HepG2 (cell line): ENCODE measurements at places on chromosomes 5 and 9.

- DNase-seq: no peak
Measured at GRCh38 chr5:20832204-20833080, 844.4 kb upstream of the CDH18 start.

DNA sequence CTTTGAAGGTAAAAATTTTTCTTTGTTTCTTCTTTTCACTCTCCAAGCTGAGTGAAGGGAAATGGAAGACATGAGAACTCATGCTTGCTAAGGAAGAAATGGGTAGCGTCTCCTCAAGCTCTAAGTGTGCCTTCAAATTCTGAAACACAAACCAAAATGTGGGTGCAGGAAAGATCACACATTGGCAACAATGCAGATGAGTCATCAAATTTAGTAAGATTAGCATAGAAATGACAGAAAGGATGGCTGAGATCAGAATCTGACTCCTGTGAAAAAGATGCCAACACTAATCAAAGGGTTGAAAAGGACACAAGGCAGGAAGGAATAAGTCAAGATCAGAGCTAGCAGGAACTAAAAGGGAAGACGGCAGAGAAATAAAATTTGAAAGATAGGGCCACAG lies 61.1 kb upstream of the ZNF462 start:
- no peak for DNase-seq

DNA sequence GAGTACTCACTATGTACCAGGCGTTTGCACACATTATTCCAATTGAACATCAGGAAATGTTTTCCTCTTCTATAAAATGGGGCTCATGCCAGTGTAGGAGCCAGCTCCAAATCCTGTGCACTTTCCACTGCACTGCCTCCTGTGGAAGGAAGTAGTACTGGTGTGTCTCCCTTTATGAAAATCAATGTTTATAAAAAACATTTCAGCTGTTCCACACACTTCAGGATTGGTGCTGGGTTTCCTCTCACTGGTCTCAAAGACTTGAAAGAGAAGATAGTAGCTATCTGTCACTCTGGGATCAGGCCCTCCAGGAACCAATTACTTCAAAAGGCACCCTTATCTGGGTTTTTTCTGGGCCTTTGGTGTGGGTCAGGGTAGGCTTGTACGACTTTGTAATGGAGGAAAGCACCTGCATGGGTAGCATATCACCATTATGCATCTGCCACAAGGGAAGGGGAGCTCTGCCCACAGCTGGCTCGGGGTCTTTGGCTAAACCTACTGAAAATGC lies 32.5 kb downstream of the RAB14 start:
- DNase-seq: peak; percentile 5

GRCh38 chr5:65391591-65391990 lies 90.1 kb downstream of the ADAMTS6 start:
- DNase-seq: no peak

- no peak for DNase-seq
Measured at GRCh38 chr5:80941496-80941895, 18.7 kb upstream of the RASGRF2 start.

DNA sequence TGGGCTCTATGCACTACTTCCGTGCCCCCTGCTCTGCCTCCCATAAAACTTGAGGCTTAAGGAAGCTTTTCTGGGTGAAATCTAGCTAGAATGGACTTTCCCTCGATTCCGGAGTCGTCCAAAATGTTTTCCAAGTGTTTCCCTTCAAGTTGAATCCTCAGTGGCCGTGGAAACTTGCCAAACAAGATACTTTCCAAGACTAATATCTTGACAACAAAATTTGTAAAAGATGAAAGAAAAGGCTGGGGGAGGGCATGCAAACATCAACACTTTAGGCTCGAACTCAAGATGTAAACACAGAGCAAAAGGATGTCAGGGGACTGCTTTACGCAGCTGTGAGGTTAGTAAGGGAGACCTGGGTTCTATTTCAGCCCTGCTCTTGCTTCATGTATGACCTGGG lies 482.8 kb upstream of the KLF4 start:
- DNase-seq: no peak

- no peak for DNase-seq
Measured at GRCh38 chr5:168411871-168412270, 74.4 kb upstream of the RARS1 start.

- no peak for DNase-seq
Measured at GRCh38 chr5:53069626-53070025, 39.9 kb downstream of the MOCS2 start.

DNA sequence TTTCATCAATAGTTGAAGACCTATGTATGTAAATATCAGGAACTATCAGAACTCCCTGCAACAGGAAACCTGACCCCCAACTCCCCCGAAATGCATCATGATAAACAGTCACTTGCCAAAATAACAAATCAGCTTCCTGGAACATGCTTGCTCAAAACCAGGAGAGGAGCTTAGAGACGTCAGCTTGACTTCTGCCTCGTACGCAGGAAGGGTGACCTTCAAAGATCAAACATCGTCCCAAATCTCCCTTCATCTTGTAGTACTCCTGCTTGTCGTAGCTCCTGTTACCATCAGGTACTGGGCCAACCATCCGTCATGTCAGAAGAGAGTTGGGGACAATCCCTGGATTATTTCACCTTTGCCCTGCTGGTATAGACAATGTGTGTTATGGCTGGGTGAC lies 396.1 kb downstream of the GADD45G start:
- no peak for DNase-seq

- no peak for DNase-seq
Measured at GRCh38 chr5:128155776-128156175, 72.2 kb downstream of the SLC12A2 start.

DNA sequence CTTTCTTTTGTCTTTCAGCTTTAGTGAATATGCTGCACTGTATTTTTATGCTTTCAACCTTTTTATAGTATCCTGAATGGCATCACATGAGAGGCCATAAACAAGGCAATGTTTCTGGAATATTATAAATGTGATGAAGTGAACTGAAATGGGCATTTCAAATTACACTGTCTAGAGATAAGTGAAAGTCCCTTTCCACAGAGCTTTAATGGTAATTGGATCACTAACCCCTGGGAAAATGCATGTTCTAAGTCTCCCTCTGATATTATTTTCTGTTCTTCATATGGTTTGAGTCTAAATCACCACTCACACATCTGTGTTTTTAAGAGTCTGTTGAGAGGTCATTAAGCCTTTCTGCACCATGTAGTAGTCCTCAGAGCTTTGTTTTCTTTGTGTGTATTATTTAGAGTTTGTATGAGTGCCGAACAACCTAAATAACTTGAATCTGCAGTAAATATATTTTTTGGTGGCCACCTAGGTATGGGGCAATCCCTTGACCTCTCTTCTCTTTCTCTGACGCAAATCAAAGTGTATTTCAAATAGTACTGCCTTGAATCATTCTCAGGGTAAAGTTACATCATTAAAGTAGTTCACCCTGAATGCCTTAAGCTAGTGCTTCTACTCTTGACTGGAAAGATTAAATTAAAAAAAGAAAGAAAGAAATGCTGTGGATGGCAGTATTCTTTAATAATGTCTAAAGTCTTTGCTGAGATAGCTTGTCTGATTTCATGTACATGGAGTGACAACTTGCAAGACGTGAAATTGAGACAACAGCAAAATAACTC lies 1931.0 kb upstream of the CDH6 start:
- no peak for DNase-seq

DNA sequence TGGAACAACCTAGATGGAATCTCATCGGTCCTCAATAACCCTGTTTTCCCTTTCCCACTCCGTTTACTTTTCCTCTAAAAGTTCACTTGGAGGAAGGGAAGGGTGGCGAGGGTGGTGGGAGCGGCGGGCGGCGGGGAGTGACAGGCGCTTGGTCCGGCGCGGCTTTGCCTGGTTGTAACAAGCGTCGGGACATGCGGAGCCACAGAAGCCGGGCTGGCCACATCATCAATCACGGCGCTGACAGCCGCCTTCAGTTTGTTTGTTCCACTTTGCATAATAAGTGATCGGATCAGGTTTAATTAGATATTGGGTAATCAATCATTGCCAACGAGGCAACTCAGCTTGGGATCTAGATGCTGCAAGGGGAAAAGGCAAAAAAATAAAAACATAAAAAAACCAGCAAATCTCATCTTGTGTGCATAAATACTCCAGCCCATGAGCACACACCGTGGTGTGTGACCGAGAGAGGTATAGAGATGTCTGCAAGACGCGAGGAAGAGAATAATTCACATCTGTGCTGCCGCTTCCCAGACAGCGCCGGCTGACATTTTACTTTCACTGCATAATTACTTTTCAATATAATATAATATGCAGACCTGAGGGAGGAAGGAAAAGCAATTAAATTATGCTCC lies 396.2 kb upstream of the IRX4 start:
- no peak for DNase-seq

DNA sequence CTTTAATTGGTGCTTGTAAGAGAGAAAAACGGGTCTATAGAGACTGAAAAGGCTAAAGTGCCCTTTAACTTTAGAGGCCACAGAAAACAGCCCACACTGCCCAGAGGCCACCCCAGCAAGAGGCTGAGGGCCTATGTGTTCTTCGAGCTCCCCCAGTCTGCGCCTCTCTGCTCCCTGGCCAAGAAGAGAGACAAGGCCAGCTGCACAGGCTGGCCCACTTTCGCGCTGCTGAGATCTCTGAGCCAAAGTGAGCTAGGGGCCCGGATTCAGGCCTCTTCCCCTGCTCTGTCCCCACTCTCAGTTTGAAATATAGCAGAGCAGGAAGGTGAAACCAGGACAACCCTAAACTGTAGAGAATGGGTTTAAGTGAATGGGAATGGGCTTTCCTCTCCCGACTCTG lies 132.0 kb upstream of the TRIM32 start:
- DNase-seq: no peak

GRCh38 chr5:158929552-158930218 lies 170.0 kb downstream of the EBF1 start:
- no peak for DNase-seq

- DNase-seq: no peak
Measured at GRCh38 chr9:84818791-84819190, 149.3 kb downstream of the NTRK2 start.

- DNase-seq: no peak
Measured at GRCh38 chr5:149739371-149739770, 9.3 kb downstream of the PPARGC1B start.

- DNase-seq: no peak
Measured at GRCh38 chr5:160237571-160238093, 8.3 kb downstream of the FABP6 start.

GRCh38 chr5:111553868-111554267 lies 41.5 kb upstream of the STARD4 start:
- no peak for DNase-seq

DNA sequence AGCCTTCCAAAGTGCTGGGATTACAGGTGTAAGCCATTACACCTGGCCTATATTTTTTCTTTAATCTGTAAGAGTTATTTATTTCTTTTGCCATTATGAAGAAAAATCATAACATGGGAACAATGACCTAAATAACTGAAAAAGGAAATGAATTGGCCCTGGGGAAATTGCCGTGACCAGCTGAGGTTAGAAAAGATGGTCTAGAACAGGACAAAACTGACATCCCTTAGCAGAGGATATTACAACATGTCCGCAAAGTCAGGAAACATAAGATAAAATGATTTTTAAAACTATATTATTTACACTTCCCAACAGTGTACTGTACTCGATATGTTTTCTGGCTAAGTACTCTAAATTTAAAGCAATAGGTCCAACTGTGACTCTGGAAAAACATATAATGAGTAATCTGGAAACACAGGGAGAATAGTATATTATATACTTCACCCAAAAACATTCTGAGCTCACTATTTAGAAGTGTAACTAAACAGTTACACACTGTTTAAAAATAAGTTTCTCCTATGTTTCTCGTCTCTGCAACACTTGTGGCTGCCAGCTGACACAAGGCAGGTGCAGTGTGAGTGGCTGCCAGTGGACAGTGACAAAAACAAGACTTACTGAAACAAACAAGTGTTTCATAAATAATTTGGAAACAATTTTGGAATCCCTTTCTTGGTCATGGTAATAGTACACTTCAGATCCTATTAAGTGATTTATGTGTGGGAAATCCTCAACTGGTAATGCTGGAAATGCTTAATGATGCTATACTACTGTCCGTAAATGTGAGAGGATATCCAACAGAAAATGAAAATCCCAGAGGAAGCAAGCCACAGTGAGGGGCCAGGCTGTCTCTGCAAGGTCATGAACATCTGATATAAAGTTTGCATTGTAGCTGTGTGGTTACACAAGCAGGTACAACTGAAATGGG lies 69.1 kb downstream of the C9orf85 start:
- DNase-seq: no peak

DNA sequence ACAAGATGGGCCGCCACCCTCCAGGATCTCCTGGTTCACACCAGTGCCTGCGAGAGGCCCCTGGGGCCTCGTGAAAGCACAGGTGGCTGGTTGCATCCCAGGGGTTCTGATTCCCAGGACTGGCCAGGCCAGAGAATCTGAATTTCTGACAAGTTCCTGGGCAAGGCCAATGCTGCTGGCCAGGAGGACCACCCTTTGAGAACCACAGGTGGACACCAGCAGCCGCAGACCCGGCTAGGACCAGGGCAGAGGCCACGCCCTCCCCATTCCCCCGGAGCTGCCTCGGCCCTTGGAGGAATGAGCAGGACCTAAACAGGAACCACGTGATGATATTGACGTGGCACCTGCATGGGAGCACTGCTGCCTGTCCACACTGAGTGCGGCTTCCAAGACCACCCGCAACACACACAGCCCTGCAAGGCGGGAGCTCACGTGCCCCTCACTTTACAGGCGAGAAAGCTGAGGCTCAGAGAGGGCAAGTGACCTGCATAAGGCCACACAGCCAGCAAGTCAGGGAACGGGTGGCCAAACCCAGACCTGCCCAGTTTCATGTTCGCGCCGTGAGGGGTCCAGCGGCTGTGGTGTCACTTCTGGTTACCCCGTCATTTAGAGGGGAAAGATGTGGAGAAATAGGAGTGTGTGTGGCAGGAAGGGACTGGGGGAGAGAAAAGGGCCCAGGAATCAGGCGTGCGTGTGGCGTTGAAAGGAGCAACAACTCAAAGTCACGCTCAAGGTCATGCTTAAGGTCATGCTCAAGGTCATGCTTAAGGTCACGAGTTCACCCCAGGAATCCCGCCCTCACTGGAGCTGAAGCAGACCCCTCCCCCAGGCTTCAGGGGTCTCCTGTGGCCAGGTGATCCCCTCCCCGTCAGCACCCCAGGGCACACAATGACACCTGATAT lies 105.9 kb upstream of the IER5L start:
- DNase-seq: no peak
